ENCODE measurements at places on chromosomes 13 and 19.

DNA sequence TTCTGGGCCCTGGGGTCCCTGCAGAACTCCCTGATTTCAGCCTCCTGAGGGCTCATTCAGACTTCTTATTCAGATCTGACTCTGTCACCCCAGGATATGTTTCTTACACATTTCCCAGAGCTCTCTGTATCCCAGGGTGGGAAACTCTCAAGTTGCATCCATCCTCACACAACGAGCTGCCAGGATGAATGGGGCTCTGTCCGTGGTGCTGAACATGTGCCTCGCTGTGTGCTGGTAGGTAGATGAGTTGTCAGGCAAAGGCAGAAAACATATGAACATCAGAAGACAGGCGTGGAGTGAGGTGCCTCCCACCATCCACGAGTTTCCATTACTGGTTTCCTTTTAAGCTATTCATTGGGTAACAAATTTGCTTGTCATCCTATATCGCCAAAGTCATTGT is 11.4 kb upstream of the IGFL1 start:
- DNase-seq, result no peak

GRCh38 chr13:29260684-29261083 is 334.8 kb downstream of the SLC7A1 start:
- DNase-seq, result no peak

DNA sequence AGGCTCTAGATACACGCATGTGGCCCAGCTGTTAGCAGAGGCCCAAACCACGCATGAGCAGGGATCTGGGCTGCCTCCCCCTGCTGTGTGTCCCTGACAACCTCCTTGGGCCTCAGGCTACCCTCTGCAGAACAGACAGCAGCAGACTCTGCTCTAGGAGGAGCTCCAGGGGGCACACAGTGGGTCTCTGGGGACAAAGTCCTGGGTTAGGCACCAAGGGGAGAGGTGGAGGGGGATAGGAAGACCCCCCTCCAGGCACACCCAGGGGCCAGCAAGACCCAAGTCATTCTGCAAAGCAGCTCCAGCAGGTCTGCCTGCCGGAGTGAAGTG is 8.0 kb downstream of the TINCR start:
- DNase-seq, result no peak

DNA sequence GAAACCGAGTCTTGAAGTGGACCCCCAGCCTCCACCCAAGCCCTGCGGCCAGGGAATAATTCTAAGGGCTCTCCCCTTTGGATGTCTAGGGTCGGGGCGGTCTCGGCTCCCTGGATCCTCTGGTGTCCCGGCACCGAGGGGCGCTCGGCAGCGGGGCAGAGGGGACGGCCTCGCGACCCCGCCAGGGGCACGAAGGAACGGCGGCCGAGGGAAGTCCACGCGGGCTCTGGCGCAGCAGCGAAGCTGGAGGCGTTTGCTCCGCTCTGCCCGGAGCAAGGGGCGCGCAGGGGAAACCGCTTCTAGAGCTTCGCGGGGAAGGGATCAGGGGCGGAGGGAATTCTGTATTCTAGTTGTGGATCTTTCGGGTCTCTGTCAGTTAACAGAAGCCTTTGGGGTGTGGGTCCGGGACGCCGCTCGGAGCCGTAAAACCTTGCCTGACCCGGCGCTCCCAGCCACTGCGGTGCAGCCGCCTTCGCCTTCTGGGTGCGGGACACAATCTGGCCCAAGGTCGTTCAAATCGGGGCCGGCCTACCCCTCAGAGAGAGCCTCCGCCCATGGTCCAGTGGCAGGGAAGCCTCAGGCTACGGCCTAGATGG is 118.2 kb downstream of the KCNRG start:
- DNase-seq, result no peak

DNA sequence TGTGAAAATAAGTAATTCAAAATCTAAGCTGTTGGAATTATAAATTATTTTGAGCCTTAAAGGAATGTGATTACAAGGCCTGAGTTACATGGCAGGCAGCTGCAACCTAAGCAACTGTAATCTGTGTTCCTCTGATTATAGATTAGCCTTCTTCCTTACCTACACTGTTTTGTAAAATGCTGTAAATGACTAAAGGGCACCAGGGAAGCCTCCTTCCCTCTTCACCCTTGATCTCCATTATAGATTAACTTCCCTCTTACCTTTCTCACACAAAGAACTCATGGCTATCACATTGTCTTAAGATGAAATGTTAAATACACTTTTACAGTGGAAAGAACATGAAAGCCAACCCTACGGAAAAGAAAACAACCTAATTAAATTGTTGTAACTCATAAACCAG is 423.7 kb upstream of the KLF12 start:
- peak; percentile 19 for DNase-seq

- DNase-seq, result peak; percentile 39
Observed at GRCh38 chr13:101139081-101139480, 277.2 kb downstream of the NALCN start.

- DNase-seq, result no peak
Observed at GRCh38 chr13:35092751-35093150, 150.7 kb downstream of the NBEA start.

DNA sequence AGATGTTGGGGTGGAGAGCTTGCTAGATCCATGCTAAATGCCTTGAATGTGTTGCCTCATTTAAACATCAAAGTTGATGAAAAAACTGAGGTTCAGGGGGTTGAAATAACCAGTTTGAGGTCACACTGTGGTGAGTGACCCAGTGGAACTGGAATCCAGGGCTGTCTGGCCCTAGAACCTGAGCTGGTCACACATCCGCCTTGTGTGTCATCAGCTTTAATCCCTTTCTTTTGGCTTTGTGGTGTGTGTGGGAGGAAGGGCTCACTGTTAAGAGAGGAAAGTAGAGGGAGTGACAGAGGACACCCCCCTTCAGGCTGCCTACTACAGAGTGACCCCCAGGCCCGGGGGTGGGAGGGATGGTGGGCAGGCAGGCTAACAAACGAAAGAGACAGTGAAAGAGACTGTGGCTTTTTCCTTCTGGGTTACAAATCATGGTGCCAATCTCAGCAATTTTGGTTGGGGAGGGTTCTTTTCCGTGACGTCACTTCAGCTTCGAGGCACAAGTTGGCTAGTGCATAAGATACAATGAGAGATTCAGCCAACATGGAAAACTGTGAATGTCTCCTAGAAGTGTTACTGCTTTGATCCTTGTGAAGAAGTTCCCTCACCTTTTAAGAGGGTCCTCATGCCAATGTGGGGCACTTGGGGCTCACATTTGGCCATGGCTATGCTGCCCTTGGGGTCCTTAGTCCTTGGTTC is 164.9 kb downstream of the DLEU7 start:
- no peak for DNase-seq

GRCh38 chr19:35879770-35880317 is 11.5 kb downstream of the APLP1 start:
- peak; percentile 97 for DNase-seq

GRCh38 chr13:34555988-34556387 is 386.1 kb upstream of the NBEA start:
- DNase-seq, result no peak

- no peak for DNase-seq
Observed at GRCh38 chr13:23288995-23289394, 108.2 kb downstream of the SGCG start.

DNA sequence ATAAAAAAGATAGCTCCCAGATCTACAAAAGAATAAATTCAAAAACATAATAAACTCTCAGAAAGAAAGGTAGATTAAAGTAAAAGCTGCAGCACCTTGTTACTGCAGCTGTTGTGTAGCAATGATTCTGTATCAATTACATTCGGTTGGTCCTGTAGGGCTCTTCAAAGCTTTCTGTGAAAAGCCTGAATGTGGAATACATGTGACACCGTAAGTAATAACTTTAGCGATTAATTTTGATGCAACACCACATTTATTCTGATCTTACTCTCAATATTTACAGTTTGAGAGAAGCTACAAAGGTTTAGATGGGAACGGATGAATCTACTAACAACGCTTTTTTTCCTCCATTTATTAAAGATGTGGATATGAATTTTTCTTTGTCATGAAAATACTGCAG is 279.2 kb downstream of the DACH1 start:
- no peak for DNase-seq

DNA sequence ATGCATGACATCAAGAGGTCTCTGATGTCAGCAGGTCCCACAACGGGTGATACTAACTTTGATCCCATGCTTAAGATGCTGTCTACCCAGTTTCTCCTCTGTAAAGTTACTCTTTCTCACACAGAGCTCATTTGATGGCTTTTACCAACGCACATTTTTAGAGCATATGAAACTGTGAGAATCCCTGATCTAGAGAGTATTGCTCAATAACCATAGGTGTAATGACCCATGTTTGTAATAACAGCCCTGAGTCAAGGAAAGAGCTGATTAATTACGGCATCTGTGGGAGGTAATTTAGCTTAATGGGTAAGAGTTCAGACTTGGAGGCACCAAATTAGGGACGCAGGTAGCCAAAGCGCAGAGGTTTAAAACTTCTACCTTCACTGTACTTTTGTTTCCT is 18.0 kb upstream of the IZUMO2 start:
- no peak for DNase-seq

DNA sequence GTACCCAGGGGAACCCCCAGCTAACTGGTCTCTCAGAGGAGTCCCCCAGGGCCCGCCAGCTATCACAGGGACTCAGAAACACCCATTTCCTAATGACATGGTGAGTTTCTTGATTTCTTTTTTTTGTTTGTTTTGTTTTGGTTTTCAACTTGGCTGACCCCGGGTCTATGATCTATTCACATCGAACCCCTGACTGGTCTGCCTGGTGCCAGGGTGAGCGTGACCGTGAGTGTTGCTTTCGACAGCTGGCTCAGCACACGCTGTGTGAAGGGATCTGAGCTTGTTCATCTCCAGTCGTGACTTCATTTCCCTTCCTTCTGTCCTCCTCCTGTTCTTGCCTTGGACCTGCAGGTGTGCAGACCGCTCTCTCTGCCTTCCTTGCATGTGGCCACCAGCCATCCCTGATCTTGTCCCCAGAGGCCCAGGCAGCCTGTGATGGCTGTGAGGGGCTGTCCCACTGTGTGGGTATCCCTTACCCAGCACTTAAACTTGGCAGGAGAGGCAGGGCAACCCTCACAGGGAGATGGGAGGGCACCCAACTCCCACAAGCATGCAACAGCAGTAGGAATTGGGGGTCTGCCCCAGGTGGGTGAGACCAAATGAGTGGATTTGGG is 26.2 kb downstream of the TMEM161A start:
- no peak for DNase-seq

DNA sequence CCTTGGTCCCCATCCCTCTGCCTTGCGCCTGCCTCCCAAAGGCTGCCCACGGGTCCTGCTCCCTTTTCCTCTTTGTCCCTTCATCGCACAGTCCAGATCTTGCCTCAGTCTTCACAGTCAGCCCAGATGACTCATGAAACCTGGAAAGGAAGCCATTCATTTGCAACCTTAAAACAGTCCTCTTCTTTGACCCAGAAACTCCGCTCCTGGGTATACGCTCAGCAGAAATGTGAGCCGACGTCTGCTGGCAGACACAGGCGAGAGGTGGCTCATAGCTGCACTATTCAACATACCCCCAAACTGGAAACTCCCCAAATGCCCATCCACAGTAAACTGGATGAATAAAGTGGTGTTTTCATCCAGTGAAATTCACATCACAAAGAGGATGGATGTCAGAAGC is 13.6 kb upstream of the PEPD start:
- DNase-seq, result no peak

DNA sequence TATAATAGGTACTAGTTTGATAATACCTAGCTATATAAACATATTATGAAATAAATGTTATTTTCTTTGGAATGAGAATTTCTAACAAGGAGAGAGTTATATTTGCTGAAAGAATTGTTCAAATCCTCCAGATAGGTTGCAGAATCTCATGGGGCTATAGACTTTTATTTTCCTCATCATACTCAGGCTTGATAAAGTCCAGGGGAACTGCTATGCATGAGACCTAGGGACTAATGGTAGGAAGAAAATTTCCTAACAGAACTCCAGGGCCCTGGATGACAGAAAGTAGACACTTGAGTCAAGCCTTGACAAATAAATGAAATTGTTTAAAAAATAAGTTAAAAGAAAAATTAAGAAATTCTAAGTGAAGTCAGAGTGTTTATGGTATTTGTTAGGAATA is 138.5 kb upstream of the DACH1 start:
- no peak for DNase-seq

DNA sequence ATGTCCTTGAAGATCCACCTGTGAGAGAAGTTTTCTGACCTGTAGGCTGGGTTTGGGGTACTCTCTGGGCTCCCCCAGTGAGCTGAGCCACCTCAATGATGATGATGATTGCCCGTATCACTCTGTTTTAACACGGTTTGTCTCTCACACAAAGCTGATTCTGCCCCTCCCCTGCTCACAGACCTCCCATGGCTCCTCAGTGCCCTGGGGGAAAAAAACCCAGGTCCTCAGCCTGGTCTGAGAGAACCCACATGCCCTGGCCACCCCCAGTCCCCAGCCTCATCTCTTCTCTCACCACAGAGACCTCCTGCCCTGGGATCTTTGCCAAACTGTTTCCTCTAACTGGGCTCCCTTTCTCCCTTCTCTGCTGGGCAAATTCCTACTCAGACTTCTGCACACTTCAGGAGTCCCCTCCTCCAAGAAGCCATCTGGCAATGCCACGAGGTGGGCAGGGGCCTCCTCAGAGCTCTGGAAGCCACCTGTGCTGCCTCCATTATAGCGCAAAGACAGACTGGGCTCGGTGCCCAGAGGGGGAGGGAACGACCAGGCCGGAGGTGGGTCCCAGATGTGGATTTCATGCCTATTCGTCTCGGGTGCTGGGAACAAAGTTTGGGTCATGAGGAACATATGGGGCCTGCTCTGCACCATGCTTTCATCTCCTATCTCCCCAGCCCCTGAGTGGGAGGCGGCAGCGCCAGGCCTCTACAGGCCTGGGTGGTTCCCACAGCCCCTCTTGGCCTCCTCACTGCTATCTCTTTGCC is 8.5 kb upstream of the CA11 start:
- DNase-seq, result peak; percentile 22

DNA sequence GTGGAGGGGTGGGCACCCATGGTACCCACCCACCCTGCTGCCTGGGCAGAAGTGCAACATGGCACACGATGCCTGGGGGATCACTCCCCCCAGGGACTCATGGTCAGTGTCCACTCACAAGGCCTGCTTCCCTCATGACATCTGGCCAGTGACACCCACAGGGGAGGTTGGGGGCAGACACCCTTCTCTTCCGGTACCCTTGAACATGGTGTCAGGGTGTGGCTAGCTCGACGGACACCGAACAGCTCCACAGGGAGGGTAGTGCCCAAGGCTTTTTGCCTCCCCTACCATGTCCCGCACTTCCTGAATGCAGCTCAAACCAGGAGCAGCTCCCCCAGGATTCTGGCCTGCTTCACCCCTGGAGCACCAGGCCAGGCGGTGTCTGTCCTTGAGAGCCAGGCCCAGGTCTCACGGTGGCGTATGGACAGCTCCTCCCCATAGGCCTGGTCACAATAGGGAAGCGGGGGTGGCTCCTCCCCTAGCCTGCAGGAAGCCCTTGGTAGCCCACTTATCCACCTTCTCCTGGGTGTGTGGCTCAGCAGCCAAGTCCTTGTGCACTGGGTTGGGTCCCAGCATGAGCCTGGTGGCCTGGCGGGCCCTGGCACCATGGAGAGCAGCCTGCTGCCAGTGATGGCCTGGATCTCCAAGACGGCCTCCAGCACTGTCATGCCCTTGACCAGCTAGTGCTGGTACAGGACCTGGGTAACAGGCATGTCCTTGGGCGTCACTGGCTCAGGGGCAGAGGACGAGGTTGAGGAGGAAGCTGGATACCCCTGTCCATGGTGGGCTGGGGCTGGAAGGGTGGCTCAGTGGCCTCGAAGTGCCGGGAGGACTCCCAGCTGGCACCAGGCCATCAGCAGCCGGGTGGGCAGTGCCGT is 7.8 kb downstream of the ACP4 start:
- DNase-seq, result no peak

GRCh38 chr19:47686679-47687450 is 26.4 kb upstream of the EHD2 start:
- DNase-seq, result no peak
